ENCODE measurements at places on chromosomes 2 and 18.

DNA sequence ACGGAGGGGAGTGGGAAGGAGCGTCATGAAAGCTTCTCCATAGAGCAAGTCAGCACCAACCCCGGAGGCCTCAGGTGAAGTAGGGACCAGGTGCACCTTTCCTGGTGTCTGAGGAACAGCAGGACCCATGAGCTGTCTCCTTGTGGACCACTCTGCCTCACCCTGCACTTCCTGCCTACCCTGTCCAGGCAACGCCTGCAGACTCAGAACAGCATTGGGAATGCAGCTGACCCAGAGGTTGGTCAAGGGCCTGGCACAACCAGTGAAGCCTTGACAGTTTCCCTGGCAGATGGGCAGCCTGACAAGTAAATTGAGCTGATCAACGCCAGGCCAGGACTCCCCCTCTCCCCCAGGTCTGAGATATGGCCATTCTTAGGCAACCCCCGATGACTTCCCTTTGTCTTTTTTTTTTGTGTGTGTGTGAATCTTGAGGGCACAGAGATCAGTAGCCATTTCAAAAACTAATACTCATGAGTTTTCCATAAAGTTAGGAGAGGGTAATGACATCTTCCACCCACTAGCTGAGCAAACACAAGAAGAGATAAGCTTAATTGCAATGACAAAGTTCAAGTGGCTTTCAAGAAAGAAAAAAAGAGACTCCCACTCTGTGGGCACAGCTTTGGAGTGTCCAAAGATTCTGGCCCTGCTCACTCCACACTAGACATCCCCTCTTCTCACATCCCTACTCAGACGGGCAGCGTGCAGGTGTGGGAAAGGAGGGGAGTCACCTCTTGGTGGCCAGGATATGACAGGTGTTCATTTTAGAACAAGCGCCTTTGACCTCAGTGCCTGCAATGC, 3.5 kb upstream of the FABP1 start:
- no peak for ATAC-seq

DNA sequence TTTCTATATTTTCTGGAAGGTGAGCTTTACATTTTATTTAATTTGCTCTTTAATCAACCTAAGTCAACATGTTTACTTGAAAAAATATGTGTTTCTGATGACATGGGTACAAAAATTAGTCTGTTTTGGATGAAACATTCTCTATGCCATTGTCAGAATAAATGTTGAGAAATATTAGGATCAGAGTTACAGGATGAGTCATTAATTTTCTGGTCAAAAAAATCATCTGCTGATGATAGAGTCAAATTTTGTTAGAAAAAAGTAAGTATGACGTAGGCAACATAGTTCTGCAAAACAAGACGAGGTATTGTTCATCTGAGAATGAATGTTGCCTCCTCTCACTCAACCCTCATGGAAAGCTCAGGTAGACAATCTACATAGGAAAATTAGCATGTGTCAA, 107.6 kb upstream of the CAVIN2 start:
- no peak for ATAC-seq

DNA sequence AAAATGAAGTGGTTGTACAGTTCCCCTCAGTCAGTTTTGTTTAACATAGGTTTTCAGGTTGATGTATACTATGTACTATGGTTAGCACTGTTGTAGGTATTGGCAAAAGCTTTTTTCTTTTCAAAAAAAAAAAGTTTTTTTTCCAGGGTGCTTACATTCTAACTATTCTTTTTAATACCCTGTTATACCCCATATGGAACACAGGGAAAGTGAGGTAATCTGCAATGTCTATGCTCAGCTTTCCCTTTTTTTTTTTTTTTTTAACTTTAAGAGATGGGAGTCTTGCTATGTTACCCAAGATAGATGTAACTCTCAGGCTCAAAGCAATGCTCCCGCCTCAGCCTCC, 590 bp upstream of the CCDC138 start:
- no peak for ATAC-seq

DNA sequence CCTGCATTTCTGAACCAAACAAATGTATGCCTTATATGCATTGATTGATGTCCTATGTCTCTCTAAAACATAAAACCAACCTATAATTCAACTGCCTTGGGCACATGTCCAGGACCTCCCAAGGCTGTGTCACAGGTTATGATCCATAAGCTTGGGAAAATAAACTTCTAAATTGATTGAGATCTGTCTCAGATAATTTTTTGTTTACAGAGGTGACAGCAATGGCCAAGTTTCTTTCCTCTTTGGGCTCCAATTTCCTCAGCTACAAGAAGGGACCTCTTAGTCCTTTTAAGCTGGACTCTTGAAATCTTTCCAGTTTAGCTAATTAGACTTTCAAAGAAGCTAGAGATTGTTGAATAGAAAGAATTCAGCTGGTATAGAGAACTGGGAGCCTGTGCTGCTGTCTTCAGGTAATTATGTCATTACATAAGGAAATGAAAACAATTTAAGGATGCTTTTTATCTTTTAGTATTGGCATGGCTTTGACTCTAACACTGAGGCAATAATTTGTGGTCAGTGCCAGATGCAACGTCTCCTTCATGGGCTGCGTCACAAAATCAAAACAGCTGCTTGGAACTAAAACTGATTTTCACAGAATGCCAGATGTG, 412.1 kb upstream of the TRIB2 start:
- no peak for ATAC-seq

GRCh38 chr18:23352042-23352441, 101.0 kb upstream of the RIOK3 start:
- ATAC-seq: no peak

DNA sequence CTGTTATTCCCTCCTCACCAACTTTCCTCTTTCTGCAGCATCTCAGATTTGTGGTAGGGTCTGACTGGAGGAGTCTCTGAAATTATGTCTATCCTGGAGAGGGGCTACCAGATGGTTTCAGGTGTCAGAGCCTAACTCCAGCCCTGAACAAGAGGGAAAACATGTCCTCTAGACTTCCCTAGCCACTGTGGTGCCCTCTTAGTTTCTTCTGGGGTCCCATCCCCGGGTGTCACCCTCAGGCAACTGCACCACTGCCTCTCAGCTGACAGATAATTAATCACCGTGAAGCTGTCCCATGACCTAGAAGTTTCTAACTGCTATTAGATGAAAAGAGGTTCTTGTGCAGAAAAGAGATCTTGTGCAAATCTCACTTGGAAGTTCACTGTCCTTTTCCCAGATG, 95.1 kb upstream of the CELF4 start:
- ATAC-seq: no peak

DNA sequence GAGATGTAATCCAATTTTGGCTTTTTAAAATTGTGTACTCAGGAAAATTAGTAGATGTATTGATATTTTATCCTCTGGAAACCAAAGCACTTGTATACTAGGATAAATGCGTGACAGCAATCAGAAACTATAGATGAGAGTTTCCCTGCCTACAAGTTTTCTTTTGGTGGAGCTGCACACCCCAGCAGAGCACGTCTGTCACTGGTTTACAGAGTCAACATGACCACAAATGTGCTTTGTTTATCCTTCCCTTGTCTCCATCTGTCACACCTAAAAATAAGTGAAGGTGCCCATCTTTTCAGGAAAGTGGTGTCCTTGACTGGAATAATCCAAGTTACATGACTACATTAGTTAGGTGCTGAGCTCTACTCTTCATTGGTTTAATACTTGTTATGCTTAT, 210.4 kb upstream of the DSEL start:
- no peak for ATAC-seq

DNA sequence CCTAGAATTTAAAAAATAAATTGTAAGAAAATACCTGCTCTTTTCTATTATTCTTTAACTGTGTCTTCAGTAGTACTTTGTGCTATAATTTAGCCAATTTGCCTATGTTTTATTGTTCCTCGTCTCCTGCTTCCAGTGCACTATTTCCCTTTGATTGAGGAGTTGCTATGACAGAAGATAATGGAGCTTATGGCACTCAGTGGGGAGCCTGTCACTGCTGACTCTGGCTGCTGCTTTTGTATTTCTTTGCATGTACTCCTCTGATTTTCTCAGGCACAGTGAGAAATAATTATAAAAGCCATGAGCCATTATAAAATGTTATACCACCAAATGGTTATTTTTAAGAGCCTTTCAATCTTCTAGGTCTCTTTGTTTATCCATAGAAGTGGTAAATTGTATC, 1310.8 kb upstream of the SLC39A10 start:
- no peak for ATAC-seq

DNA sequence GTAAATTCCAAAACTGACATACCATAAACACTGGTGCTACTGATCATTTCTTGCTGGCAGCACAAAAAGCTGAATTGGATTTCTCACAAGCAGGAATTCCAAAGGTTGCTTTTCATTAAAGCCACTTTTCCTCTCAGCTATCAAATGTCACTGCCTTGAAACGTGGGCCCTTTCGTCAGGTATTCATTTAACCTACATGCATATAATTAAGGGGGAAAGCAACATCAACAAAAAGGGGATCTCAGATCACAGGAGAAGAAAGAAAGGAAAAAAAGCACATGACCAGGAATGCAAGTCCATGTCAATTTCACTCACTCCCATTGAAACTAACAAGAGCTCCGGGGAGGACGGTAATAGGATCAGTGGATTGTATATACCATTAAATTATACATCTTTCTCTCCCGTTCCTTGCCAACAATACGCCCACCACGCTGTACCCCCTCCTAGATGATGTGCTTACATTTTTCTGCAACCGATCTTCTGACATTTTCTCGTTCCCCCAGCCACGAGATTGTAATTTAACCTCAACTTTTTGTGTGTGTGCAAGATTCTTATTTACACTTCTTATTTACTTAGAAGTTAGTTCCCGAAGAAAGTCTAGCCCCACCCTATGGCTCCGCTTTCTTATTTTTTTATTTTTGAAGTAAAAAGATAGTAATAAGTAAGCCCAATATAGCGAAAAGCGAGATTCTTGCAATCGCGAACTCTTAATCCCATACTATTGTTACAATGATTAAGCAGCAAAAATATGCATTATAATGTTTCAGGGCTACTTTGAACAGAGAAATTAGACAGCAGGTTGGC, 725 bp downstream of the FIGN start:
- no peak for ATAC-seq

DNA sequence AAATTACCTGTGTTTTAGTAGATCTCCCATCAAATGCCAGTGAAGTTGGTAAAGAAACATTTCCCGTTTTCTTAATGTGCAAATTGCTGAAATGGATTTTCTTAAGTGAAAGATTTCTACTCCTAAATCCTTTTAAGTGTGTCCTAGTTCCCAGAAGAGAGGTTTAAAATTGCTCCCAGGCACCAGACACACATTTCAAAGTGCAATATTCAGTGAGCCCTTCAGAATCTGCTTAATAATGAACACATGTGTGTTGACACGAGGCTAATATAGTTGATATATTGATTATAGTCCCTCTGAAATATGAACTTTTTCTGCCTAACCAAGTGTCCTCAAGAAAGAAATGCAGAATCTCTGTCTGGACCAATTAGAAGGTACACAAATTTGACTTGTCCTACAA, 861.7 kb upstream of the CNTNAP5 start:
- ATAC-seq: no peak

GRCh38 chr2:215332872-215333595, 21.2 kb downstream of the ATIC start:
- ATAC-seq: no peak

DNA sequence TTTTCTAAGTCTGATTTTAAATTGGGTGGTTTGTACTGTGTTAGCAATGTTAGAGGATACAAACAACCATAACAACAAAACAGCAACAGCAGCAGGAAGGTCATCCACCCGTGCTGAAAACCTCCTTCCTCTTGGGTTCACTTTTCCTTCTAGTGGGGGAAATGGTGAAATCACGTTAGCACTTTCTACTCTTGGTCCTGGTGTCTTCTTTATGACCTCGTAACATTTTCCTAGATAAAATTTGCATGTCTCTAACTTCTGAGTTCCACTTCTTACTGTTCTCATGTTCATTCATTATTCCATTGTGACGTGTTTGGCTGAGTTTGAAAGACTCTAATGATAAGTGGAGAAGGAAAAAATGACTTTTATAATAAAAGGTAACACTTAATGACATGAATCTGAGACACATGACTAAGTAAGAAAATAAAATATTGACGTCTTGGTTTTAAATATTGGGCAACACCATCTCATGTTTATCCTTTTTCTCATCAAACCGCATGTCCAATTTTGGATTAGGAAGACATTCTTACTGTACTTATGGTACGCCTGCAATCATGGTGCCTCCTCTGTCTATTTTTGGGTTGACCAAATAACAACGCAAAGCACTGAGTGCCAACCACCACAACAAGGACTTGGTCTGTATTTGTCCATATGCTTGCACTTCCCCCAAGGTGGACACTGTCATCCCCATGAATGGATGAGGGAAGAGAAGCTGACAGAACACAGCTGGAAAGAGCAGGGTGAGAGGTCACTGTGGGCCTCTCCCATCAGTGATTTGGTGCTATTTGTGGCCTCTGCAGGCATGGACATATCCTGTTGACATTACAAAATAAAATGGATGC, 25.7 kb upstream of the IL1R1 start:
- no peak for ATAC-seq

GRCh38 chr2:96580771-96581170, 44.2 kb downstream of the ARID5A start:
- ATAC-seq: no peak

- ATAC-seq: no peak
Observed at GRCh38 chr2:145484448-145485097, 964.7 kb upstream of the ZEB2 start.

GRCh38 chr2:66082581-66082980, 352.3 kb upstream of the MEIS1 start:
- no peak for ATAC-seq

DNA sequence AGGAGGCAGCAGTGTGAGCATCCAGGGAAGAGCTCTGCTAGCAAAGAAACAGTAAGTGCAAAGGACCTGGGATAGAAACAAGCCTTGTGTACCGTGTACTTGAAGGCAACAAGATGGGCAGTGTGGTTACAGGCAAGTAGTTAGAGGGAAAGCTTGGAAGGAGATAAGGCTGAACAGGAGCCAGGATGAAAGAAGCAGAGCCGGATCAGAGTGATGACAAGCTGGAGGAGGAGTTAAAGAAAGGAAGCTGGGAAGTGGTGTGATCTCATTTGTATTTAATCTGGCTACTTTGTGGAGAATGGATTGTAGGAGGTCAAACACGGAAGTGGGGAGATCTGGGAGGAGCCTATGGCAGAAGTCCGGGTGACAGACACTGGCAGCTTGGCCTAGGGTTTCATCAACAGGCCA, 44.7 kb upstream of the VPS54 start:
- peak; percentile 38 for ATAC-seq

GRCh38 chr2:18104595-18105224, 226.2 kb downstream of the KCNS3 start:
- no peak for ATAC-seq

GRCh38 chr2:237177052-237177451, 91.4 kb downstream of the COPS8 start:
- no peak for ATAC-seq

- ATAC-seq: no peak
Observed at GRCh38 chr18:37383036-37383785, 182.4 kb downstream of the CELF4 start.

- ATAC-seq: no peak
Observed at GRCh38 chr18:31798399-31798798, 37.7 kb upstream of the SLC25A52 start.

GRCh38 chr2:148049284-148049683, 28.4 kb downstream of the MBD5 start:
- peak; percentile 32 for ATAC-seq

- ATAC-seq: peak; percentile 58
Observed at GRCh38 chr18:50454387-50454988, 79.6 kb downstream of the SKA1 start.

GRCh38 chr2:220241423-220241822, 614.0 kb downstream of the SLC4A3 start:
- ATAC-seq: peak; percentile 85

- ATAC-seq: no peak
Observed at GRCh38 chr18:39302481-39302880, 1736.9 kb upstream of the CELF4 start.
